Renal pelvis (tissue), 12 donors: ENCODE measurements at places on chromosomes 11 and 22.

DNA sequence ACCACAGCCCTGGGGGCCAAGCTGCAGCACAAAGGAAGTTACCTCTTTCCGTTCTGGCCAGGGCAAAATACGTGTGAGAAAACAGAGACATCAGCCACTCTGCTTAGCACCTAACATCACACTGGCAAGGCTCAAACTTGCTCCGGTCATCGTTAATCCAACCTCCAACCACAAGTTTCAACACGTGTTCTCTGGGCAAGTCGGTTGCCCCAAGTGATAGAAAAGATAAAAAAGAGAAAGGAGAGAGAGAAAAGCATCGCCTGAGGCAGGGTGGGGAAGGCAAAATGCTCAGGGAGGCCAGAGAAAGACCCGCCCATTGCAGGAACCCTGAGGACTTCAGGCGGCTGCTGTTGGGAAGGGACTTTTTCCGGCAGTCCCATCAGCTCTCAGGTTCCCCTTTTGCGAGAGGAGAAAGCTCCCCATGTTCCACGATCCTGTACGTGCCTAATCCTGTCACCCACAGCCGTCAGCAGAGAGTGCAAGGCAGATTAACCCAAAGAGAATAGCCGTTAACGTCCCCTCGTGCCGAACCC lies 18.5 kb upstream of the B4GALNT4 start:
- DNase-seq, result no peak

GRCh38 chr22:31556627-31557203 lies 60.4 kb downstream of the SFI1 start:
- peak; percentile 30 for DNase-seq

GRCh38 chr22:34429314-34429713 lies 509.0 kb upstream of the LARGE1 start:
- DNase-seq, result no peak

DNA sequence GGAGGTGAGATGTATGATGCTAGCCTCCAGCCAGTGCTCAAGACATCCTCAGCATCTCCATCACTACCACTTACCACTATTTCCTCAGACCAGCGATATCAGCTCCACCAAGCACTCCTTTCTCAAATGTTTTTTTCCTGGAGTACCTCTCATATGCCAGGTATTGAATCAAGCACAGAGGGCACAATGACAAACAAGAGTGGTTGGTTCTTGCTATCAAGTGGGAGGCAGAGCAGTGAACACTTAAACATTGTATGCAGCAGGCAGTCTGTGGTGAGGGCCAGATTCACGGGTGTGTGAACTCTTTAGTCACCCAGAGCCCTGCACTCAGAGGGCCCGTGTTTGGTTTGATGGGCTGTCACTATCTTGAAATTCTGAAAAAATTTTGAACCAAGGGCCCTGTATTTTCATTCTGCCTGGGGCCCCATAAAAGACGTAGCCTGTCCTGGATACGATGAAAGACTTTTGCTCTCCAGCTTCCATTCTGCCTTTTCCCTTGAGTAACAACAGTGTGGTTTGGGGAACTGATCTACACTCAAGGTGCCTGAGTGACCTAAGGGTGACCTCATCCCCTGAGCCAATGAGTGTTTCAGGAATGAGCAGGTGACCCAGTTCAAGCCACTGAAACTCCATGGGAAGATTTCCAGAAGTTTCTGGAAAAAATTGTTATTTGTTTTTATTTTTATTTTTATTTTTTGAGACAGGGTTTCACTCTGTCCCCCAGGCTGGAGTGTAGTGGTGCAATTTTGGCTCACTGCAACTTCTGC lies 348.4 kb upstream of the NARS2 start:
- no peak for DNase-seq
